Stimulated activated effector memory CD8-positive, alpha-beta T cell treated with anti-CD3 and anti-CD28 coated beads, Interleukin-12 subunit alpha, Interleukin-12 subunit beta, amount 100 ng/mL, for 72 hours (primary cell): ENCODE measurements at places on chromosomes 6 and 20.

DNA sequence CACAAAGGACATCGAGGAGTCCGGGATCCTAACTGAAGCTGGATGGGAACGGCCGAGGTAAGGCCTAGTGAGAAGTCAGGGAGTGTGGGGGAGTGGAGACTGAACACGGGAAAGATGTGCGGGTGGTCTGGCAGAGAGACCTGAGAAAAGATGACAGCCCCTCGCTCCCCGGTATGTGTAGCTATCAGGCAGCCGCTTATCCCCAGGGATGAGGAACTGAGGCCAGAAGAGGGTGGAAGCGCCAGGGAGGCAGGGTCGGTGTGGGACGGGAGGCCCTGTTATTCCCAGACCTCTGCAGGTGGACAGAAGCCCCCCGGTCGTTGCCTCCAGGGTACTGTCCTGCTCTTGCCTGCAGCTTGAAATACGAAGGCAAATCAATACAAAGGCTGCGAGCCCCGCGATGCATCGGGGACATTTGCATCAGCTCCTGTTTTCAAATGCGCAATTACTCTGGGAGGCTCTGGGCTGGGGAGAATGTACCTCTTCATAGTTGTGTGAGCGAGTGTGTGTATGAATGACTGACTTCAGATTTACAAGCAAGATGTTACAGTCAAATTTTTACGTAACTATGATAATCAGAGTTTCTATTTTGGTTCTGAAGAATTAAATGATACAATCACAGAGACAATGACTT, 221.3 kb downstream of the QKI start:
- no peak for DNase-seq

GRCh38 chr6:123804014-123804786, 535 bp downstream of the NKAIN2 start:
- no peak for DNase-seq

DNA sequence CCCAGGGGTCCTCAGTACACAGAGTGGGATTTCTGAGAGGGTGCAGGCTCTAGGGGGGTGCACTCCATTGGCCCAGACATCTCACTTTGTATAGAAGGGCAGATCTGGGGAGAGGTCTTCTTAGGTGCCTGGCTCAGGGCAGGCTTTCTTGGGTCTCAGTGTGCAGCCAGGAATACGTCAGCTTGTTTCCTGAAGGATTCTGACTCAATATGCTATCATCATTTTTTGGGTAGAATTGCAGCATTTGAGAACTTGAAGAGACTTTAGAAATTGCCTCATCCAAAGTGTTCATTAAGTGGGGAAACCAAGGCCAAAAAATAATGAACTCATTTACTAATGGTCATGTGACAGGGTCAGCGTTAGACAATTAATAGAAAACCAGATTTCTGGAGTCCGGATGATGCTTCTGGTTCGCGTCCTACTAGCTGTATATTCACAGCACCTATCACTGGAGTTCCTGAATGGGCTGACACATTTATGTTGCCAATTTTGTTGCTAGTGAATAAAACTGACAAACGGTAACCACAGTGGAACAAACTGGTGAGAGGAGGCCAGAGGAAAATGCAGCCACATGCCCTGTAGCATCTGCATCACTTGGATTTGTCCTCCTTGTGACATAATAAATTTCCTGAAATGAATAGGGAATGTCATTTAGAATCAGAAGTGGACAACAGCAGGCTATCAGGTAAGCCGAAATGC, 238.9 kb downstream of the TBC1D7 start:
- no peak for DNase-seq

GRCh38 chr20:57938158-57939108, 228.6 kb upstream of the PMEPA1 start:
- no peak for DNase-seq

- no peak for DNase-seq
Measured at GRCh38 chr6:131823276-131823902, 15.6 kb downstream of the ENPP1 start.

DNA sequence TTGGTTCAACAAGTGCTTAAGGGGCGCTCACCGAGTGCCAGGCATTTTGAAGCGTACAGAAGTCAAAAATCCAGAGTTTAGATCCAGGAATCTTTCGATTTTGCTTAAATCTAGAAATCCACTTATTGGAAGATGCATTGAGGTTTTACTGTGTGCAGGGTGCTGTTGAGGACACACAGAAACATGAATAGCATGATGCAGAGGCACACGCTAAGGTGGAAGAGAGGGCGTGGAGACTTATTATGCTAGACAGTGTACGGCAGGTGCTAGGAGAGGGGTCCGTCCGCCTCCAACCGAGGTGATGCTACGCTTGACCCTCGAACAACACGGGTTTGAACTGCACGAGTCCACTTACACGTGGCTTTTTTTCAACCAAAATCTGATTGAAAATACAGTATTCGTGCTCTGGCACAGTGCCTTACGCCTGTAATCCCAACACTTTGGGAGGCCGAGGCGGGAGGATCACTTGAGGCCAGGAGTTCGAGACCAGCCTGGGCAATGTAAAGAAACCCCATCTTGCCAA, 1.0 kb upstream of the KIF13A start:
- DNase-seq = no peak

DNA sequence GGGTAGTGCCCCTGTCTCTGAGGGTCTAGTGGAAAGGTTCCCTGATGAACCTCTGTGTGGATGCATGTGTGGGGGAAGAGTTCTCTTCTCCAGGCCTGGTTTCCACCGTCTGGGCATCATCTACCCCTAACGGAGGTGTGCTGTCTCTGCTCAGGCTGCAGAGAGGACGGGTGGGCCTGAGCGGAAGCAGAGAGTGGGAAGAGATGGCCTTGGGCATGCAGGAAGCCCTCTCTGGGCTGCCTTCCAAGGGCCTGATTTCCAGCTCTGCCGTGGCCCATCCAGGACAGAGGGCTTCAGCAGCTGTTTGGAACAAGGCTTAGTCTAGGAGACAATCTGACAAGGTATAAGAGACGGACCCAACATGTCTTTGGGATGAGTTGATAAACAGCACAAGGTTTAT, 220.1 kb upstream of the DTNBP1 start:
- DNase-seq = no peak

GRCh38 chr20:50588034-50588736, 78.0 kb downstream of the PTPN1 start:
- DNase-seq = peak; percentile 86

- peak; percentile 75 for DNase-seq
Measured at GRCh38 chr6:490251-491037, 98.9 kb downstream of the IRF4 start.

DNA sequence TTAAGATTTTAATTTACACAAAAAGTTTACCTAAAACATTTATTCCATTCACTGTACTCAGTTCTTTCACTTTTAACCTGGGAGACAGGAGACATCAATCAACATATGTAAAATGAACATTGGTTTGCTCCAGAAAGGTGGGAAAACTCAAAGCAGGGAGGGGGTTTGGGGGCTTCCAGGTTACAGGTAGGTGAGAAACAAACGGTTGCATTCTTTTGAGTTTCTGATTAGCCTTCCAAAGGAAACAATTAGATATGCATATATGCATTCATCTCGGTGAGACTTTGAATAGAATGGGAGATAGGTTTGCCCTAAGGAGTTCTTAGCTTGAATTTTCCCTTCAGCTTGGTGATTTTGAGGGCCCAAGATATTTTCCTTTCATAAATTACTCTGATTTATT, 38.2 kb upstream of the HDAC2 start:
- DNase-seq = no peak
